ENCODE measurements at places on chromosomes 11 and 22.

DNA sequence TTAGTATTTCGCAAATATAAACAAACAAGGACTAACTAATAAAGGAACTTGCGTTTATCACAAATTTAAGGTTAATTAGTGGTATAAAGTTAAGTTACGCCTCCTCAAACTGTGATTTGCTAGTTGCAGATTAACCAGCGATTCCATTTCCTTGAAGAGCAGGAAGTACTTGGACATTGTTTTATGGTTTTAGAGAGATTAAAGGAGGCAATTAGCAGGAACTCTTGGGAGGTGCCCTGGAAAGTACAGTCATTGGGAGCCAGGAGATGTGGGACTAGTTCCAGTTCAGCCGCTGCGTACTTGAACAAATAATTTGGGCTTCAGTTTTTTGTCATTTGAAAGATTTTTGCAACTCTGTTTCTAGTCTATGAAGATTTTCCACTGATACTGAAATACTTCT, 3.3 kb downstream of the FAM118B start:
- no peak for DNase-seq

DNA sequence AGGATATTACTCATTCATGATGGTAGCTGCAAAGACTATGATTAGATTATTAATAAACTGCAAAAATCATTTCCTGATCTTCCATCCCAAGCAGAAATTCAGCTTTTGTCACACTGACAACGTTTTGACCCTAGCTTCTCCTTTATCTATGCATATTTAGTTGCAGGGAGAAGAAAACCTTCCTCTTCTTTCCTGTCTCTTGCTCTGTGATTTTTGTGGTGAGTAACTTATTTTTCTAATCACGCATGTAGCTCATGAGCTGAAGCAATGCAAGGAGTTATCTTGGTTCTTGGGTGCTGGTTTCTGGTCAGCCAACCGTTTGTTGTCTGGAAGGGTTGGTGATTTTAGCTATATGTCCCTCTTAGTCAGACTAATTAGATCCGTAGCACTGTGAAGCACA, 56.4 kb downstream of the FDX1 start:
- DNase-seq = no peak

- peak; percentile 95 for DNase-seq
These were observed 230.4 kb downstream of the ST3GAL4 start for GRCh38 chr11:126585774-126586491.

- no peak for DNase-seq
These were observed 134.6 kb downstream of the CHST1 start for GRCh38 chr11:45530776-45531175.

- DNase-seq = peak; percentile 62
These were observed 31.9 kb downstream of the ATG13 start for GRCh38 chr11:46649180-46649738.

- DNase-seq = no peak
These were observed 4.3 kb upstream of the CCND1 start for GRCh38 chr11:69636512-69637197.

GRCh38 chr22:46537225-46537945, at the start of gene CELSR1:
Gene CELSR1 (minus strand): TSS chr22:46537620. CDS start chr22:46537170, 450 bp downstream.
- no peak for DNase-seq

- no peak for DNase-seq
These were observed 59.2 kb upstream of the ATXN10 start for GRCh38 chr22:45612451-45612901.

DNA sequence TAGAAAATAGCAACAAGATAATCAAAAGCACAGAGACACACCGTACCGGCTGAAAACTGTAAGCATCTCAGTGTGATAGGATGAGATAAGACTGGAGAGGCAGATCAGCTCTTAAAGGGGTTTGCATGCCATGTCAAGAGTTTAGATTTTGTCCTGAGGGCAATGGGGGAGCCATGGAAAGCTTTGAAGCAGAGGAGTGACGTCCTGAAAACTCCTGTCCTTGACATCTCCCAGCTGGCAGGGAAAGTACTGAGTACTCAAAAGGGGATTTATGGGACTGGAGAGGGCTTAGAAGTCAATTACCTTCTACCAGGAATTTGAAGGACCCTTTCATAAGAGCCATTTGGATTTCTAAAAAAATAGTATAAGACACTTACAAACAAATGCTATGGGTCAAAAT, 420.5 kb upstream of the NARS2 start:
- no peak for DNase-seq

DNA sequence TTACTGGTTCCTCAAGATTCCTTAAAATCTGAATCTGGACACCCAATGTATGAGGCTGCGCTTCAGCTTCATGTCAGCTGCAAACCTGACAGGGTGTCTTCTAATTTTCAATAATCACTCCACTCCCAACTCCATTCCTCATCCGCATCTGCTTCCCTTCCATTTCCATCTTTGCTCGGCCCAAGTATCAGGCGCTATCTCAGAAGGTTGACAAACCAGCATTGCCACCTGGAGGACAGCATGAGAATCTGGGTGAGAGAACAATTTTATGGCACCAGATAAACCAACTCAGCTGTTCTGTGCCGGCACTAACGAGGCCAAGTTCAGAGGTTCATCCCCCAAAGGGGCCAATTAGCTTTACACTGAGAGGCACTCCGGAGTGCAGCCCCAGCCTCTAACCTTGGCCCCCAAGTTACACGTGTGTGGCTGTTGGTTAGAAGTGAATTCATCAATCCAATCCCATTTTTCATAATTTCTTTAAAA, 79.1 kb upstream of the LMO2 start:
- DNase-seq = peak; percentile 57

GRCh38 chr11:9853929-9854552, 190.2 kb downstream of the SWAP70 start:
- no peak for DNase-seq

DNA sequence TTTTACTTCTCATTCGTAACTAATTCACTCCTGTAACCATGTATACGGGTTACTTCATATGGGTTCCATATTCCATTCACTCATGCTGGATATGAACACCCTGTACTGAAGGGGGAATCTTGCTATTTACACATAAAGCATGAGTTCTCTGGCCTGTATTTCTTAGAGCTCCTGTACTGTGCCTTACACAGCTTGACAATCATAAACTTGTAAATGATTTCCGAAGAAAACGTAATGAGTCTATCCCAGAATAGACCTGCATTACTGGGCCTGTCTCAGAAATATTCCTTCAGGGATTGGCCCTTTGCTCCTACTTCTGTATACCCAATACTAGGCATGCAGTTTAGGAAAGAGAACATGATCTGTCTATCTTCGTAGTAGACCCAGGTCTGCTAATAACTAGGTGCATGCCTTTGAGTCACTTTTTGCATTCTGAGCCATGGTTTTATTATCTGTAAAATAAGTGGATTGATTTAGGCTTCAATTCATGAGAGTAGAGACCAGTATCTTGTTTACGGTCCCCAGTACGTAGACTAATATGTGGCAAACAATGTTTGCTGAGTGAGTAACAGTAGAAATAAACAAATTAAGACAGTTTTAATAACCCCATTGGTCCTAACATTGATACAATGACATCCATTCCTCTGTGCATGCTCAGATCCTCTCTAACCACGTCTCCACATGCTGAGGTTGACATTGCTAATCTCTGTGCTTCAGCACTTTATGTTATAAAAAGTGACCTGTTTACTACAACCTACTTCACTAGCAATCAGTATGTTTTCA, 1.2 kb downstream of the CCDC34 start:
- DNase-seq = no peak

DNA sequence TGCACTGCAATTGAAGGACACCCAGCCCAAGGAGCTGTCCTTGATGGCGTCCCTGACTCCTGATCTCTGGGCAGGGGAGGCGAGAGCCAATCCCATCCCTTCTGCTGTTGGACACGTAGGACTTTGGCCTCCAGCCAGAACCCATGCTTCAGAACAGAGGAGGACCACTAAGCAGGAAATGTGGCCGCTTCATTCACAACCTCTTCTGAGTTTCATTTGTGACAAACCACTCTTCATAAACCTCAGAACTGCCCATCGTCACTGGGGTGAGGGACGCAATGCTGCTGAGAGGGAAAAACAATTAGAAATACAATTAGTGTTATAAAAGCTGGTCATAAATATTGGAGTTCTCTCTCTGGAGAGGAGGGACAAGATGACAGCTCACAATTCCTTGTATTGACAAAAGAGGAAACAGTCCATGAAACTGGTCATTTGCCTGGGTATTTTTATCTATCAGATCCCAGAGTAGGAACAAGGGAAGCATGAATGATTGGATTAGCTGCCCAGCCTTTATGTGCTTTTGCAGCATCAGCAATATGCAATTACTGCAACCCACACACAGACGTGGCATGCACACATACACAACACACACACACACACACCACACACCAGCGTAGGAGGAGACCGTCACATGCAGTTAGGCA, 216.5 kb upstream of the CADM1 start:
- peak; percentile 76 for DNase-seq

Data from NCI-H2029 (cell line).